ENCODE measurements at places on chromosomes 7 and 10.
A peak's percentile ranks its signal among the peaks of the same experiment; 100 is the strongest.

DNA sequence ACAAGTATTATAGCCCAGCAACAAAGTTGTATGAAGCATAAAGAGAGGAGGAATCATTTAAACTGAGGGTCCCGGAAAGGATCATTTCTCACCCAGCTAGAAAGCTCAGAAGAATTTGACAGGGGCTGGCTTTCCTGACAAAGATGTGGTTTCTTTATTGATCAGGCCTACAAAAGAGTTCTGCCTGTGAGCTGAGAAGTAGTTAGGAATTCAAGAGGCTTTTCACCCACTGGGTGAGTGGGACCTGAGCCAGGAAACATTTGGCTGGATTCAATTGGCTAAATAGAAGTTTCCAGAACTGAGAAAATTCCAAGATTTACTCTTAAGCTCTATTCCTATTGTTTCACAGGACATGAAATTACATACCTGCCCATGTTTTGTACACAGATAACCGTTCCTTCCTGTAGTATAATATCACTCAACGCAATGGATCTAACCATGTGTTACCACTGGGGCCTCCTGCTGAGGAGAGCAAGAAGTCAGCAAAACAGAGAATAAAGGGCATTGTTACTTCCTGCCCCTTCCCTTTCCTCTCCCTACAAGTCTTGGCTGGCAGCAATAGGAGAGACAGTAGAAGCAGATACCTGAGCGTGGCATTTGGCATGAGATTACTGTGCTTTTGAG lies 53.9 kb upstream of the PAPSS2 start:
- DNase-seq = no peak

DNA sequence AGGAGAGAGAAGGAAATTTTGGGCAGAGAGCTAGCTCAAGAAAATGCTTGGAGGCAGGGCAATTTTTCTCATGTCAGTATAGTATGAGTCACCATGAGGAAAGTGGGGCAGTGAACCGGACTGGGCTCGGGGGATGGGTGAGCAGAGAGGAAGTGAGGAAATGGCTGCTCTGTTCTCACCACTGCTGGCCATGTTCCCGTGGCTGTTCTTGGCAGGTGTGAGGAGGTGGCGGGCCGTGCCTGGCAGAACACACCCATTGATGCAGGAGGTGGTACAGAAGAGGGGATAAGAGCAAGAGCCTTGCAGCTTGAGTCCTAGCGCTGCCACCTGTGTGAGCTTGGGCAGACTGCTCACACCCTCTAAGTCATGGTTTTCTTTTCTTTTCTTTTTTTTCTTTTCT lies 304.4 kb upstream of the LYZL1 start:
- DNase-seq = peak; percentile 55

DNA sequence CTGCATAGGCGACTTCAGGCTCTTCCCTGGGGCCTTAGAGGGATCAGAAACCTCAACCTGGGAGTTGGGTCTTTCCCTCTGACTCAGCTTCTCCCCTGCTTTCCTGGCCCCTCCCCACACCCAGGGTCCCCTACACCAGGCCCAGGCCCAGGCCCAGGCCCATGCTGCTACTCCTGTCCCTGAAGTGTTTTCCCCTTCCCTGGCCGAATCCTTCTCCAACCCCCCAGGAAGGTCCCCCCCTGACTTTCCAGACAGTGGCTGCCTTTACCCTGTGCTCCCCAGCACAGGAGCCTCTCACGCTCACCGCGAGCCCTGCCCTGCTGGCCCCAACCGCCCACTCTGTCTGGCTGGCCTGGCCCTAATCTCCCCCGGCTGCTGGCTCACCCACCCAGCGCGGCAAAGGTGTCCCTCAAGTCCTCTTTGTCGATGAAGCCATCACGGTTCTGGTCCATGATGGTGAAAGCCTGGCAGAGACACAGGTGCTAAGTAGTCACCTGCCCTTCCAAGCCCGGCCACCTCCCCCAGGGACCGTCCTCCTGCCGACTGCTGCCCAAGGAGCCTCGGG lies 6.4 kb downstream of the MYL10 start:
- no peak for DNase-seq

GRCh38 chr7:32073533-32073932 lies 3.3 kb upstream of the PDE1C start:
- no peak for DNase-seq

GRCh38 chr10:102599565-102600327 lies 44.5 kb upstream of the TRIM8 start:
- DNase-seq = no peak

- DNase-seq = no peak
Measured at GRCh38 chr10:102628451-102628911, 15.8 kb upstream of the TRIM8 start.

GRCh38 chr10:71150796-71151195 lies 61.6 kb upstream of the UNC5B start:
- no peak for DNase-seq

DNA sequence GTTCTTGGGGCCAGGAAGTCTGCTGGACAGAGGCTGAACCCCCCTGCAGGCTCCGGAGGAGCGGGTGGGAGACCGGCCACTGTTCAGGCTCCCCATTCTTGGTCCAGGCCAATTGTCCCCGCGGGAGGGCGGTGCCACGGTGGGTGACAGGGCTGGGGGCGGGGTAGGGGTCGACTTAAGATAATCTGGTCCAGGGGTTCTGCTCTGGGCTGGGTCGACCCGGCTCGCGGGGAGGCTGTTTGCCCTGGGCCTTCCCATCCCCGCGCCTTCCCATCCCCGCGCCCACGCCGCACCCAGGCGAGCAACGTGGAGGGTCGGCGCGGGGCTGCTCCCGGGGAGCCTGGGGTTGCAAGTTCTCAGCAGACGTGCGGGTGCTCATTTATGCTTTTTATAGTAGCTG lies 7.3 kb upstream of the GLRX3 start:
- no peak for DNase-seq

- peak; percentile 93 for DNase-seq
Measured at GRCh38 chr10:125160856-125161706, 718 bp upstream of the CTBP2 start.

GRCh38 chr10:110812583-110812982 lies 59.1 kb upstream of the PDCD4 start:
- no peak for DNase-seq

GRCh38 chr10:80476685-80477084 lies 22.6 kb downstream of the TSPAN14 start:
- DNase-seq = no peak

- DNase-seq = no peak
Measured at GRCh38 chr7:128939861-128940410, 2.2 kb downstream of the IRF5 start.

DNA sequence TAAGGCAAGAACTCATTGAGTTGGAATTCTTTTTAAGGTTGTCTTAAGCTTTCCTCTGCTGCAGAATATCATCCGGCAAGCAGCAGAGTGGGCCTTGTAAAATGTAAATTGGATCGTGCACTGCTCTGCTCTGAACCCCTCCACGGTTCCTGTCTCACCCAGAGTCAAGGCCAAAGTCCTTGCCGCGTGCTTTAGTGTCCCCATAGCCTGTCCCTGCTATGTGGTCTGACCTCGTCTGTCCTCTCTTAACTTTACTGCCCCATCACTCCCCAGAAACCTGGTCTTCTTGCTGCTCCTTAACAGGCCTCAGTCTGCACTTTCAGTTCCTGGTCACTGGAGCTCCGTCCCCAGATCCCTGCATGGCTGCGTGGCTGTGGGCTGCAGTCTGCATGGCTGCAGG lies 121.6 kb upstream of the SDK1 start:
- DNase-seq = no peak

- DNase-seq = no peak
Measured at GRCh38 chr7:155448632-155449007, 9.3 kb upstream of the EN2 start.

DNA sequence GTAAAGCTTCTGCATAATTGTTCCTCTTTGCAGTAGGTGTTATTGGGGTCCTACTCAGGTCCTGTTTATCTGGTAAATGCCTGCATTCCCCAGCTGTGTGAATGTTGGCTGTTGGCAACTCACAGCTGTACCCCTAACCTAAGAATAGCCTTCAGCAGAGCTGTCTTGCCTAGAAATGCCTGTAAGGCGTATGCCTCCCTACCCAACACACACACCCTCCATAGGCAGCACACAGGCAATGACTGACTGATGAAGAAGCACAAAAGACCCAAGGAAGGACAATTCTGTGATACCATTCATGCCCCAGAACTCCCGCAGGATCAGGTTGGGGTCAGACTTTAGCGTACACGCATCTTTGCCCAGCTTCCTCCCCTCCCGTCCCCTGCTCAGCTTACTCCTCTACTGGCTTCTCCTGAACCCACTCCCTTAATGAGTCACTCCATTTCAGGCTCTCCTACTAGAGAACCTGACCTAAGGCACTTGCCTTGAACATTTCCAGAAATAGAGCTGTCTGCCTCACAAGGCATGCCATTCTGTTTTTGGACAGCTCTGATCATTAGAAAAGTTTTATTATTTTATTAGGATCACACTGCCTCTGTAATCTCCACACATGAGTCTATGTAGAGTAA lies 99.2 kb upstream of the PIK3CG start:
- no peak for DNase-seq

GRCh38 chr7:114627231-114627630 lies 212.6 kb downstream of the FOXP2 start:
- DNase-seq = no peak

GRCh38 chr7:54921116-54921515 lies 97.7 kb upstream of the EGFR start:
- DNase-seq = no peak

GRCh38 chr7:97499204-97499603 lies 232.7 kb upstream of the TAC1 start:
- DNase-seq = peak; percentile 56

DNA sequence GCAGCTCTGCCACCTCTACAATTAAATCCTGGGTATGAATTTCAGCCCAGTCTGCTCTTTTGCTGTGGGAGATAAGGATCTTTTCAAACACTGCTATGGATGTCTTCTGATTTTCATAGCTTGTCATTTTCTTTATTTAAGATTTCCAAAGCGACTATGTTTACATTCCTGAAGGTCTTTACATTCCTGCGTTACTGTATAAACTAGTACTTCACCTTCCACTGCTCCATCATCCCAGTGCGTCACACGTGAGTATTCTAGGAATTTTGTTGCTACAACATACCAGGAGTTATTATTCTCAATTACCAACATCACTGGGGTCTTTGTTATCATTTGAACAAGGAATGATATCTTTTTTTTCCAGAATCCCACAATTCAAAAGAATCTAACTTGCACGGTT lies 944.7 kb downstream of the SORCS3 start:
- no peak for DNase-seq

DNA sequence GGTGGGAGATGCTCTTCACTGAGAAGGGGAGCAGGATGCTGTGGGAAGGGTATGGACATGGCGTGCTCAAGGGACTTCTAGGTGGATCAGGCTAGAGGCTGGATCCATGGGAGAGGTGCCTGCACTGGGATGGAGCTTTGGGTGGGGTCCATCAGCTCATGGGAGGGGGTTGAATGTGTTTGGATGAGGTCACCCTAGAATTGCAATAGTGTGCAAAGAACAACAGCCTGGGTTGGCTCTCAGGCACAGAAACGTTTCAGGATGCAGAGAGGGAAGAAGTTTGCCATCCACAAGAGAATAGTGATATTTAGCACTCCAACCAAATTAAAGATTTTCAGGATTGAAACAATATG lies 66.1 kb downstream of the SNX10 start:
- DNase-seq = no peak

Measured in A549 (cell line).